ENCODE measurements at places on chromosomes 16 and 17.

- no peak for DNase-seq
Measured at GRCh38 chr16:24046442-24046841, 209.7 kb upstream of the CACNG3 start.

DNA sequence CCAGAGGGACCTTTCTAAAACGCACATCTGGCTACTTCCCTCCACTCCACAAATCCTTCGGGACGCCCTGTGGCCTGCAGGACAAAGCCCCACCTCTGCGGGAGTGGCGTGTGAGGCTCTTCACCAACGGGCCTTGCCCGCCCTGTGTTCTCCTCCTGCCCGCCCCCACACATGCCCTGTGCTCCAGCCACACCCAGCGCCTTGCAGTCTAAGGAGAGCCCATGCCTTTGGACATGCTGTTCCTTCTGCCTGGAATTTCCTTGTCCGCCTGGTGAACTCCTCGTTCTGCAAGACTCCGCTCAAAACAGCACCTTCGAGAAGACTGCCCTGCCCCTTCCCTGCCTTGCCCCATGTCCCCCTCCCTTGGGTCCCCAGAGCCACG is 7.4 kb downstream of the ELOB start:
- DNase-seq, result no peak

DNA sequence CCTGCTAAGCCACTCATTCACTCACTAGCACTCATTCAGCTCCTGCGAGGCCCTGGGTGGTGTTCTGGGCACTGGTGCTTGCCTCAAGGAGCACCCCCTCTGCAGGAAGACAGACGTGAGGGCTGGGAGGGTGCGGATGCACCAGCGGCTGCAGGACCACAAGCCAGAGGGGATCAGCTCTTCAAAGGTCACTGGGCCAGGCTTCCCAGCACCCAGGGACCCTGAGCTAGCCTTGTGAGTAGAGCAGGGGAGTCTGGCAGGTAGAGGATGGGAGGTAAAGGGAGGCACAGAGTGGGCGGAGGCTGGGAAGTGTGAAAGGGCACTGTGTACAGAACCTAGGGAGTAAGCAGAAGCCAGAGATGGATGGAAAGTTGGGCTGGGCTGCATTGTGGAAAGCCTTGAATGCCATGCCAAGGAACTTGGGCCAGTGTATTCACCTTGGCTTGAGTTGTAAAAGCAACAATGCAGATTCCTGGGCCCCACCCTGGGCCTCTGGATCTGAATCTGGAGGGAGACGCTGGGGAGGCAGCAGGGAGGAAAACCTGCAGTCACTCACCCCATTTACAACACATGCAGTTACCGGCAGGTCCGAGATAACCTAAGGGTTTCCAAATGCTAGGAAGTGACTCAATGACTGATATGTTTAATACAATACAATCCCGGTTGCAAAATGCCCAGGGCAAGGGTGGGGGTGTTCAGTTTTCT is 1.7 kb downstream of the IL4R start:
- DNase-seq, result peak; percentile 28

DNA sequence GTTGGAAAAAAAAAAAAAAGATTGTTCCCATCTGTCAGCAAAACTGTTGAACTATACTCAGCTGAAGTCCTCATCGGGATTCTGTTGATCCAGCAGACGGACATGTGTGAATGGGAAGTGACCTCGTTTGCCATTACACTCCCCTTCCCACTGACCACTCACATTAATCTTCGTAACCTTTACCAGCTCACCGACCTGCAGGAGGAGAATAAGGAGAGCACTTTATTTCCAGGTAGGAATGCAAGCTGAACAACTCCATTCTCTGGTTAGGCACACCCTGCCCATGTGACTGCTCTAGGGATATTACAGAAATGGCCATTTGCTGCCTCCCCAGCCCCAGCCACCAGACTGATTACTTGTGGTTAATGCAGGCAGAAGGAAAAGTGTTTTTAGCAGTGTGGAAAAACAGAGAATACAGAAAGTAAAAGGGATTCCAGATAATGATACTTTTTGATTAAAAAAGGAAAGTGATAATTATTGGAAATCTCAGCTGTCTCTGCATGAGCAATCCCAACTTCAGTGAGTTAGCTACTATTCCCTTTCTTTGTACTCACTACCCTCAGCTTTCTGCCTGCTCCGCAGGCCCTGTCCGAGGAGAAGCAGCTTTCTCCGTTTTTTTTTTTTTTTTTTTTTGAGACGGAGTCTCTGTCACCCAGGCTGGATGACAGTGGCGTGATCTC is 23.6 kb upstream of the YWHAE start:
- no peak for DNase-seq

DNA sequence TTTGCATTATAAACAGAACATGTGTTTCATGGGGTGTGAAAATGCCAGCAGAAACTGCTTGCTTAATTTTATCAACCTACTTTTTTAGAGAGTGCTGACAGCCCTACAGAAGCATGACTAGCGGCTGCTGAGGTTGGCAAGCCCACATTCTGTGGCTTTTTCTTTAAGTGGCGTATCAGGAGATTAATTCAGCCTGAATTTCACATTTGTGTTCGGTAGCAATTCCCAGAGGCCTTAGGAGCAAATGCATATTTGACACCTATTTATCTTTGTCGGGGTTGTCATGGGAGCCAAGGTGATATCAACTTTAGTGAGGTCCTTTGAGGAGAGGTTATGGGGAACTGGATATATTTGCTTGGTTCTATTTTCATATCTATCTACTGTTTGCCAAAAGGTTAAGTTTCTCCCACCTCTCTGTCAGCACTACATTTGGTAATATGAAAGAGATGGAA is 140.9 kb downstream of the KCNJ2 start:
- no peak for DNase-seq

- DNase-seq, result no peak
Measured at GRCh38 chr16:3651461-3652372, 2.8 kb upstream of the DNASE1 start.

GRCh38 chr17:21131137-21131536 is 4.4 kb downstream of the DHRS7B start:
- no peak for DNase-seq

- DNase-seq, result no peak
Measured at GRCh38 chr17:9763643-9764042, 27.7 kb downstream of the DHRS7C start.

DNA sequence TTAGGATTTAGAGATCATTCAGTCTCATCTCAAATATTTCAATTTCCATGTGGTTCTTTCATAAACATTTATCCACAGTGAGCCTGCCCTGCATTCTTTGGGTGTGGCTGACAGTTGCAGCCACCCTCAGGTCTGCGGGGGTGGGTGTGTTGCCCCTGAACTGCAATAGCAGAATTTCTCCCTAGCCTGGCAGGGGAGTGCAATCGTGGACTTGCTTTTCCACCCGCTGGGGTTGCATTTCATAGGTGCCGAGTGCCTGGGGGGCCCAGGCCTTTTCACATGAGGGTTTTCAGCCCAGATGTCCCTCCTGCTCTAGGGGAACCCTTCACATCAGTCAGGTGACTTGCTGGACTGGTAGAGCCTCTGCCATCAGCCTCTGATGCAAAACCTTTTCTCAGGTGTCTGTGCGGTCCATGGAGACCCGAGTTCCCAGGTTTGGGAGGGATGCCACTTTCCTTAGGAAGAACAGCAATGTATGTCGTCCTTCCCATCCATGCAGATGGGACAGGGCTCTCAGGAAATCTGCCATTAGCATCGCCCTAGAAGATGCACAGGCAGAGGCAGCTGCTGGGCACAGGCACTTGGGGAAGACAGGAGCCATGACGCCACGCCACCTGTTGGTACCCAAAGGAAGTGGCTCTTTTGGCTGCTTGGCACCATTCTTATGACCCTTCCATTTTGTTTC is 2.4 kb upstream of the USP36 start:
- DNase-seq, result peak; percentile 52

- DNase-seq, result no peak
Measured at GRCh38 chr17:35879773-35880654, at the start of gene CCL5. CCL5 (minus strand) TSS chr17:35880360.

DNA sequence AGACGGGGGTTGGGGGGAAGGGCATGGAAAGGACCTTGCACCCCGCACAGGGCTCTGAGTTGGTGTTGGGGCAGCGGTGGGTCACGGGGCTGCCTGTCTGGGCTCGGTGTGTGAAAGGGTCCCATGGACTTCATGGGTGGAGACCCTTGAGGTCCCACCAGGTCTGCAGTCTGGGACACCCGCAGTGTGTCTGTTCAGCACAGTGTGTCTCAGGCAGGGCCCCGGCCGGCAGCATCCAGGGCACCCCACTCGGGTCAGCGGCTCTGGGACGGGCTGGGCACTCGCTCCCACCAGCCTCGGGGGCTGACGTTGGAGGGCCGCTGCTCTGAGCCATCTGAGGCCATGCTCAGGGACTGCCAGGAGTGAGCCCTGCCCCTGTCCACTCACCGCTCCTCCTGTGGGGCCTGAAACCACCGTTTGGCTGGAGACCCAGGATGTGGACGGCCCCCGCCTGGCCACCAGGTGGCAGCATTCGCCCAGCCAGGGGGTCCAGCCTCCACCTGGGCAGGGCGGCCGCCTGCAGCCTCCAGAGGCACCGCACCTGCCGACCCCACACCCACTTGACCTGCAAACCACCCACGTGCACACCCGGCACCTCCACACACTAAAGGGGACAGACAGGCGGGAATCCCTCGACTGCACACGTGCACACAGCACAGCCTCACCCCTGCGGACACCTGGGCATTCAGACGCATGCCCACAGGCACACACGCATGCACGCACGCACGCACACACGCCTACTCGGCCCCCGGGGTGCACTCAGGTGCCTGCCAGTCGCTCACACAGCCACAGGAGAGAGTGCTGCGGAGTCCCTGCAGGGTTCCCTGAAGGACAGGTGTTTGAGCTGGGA is 10.1 kb upstream of the ZFPM1 start:
- DNase-seq, result peak; percentile 73

- DNase-seq, result no peak
Measured at GRCh38 chr16:1182316-1182671, 29.4 kb downstream of the CACNA1H start.

- DNase-seq, result peak; percentile 60
Measured at GRCh38 chr17:44314869-44315661, 6.7 kb downstream of the RUNDC3A start.

DNA sequence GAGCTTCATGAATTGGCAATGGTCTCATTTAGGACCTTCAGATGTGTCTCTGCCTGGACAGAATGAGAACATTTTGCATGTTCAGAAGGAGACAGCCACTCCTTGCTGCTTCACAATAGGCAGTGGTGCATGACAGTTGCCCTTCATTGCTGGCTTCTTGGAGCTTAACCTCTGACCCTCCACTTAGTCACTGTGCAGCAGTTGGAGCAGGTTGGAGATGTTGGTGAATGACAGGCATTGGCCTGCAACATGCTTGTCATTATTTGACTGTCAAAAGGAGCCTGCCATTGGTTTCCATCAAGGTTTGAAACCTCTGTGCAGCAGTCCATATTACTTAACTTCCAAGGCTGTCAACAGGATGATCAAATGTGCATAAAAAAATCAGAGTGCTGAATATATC is 22.7 kb downstream of the FTO start:
- no peak for DNase-seq

DNA sequence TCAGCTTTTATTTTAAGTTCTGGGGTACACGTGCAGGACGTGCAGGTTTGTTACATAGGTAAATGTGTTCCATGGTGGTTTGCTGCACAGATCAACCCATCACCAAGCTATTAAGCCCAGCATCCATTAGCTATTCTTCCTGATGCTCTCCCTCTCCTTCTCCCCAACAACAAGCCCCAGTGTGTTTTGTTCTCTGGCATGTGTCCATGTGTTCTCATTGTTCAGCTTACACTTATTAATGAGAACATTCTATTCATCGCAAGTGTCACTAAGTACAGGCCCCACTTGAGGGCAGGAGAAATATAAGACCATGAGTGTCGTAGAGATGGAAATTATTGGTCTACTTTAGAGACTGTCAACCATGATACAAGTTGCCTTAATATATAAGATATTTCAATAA is 615.1 kb downstream of the CDH8 start:
- no peak for DNase-seq

DNA sequence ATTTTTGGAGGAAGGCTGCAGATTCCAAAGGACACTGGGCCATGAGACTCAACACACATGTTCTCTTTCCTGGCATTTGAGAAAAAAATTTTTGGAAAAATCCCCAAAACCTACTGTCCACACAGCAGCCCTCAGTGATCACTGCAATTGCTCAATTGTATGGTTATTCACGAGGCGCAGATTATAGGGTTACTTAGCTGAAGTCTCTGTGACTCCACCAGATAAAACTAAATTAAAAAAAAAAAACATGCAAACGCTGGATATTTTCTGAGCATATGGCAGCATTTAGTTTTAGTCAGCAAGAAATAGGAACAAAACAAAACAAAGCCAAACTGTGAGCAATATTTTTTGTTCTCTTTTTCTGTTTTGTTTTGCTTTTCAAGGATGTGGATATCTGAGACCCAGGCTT is 83.8 kb upstream of the FAM20A start:
- DNase-seq, result no peak

- DNase-seq, result no peak
Measured at GRCh38 chr17:50424996-50425681, 879 bp upstream of the ACSF2 start.

GRCh38 chr17:71023249-71024030 is 854.1 kb downstream of the KCNJ2 start:
- DNase-seq, result no peak

GRCh38 chr16:18969855-18970240 is 13.9 kb upstream of the TMC7 start:
- no peak for DNase-seq
